ENCODE measurements at places on chromosomes 1 and 21.

DNA sequence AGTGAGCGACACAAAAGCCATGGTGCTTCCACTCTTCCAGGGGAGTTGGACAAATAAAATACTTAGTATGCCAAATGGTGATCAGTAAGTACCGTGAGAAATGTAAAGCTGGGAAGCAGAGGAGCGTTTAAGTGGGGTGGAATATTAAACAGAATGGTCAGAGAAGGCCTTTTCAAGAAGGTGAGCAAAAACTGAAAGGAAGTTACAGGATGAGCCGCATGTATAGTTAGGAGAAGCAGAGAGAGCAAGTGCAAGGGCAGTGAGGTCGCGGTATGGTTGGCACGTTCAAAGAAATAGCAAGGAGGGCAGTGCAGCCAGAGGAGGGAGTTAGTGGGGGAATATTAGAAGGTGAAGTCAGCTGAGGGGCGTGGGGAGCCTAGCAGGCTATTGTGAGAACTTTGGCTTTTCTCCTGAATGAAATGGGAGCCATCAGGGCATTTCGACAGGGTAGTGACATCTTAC is 748 bp upstream of the ATP6V0B start:
- no peak for DNase-seq

DNA sequence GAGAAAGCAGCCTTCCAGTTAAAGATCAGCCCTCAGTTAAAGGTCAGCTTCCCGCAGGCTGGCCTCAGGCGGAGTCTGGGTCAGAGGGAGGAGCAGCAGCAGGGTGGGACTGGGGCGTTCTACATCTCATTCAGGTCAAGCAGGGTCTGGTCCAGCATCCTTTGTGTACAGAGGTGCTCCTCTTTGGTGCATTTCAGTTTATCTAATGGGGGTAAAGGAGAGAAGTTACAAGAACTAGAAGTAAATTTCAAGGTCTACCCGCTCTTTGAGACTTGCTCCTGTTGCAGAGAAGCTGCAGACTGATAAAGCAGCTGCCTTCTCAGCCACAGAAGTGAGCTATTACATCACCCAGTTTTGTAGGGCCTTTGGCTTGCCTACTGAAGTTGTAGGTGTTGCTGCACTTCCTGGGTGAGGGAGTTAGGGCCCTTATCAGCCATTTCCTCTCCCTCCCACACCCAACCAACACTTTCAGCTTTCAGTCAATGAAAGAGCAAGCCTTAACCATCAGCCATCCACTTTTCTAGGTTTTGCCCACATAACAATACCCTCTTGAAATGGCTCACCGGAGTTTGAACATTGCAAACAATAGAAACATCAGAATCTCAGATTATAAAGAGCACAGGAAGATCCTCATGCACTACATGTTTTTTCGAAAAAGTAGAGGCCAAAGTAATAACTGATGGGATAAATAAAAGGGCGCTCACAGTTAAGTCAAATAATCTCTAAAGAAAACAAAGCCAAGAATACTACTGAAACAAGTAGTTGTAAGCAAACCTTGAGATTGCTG is 2.8 kb upstream of the NUP210L start:
- no peak for DNase-seq

DNA sequence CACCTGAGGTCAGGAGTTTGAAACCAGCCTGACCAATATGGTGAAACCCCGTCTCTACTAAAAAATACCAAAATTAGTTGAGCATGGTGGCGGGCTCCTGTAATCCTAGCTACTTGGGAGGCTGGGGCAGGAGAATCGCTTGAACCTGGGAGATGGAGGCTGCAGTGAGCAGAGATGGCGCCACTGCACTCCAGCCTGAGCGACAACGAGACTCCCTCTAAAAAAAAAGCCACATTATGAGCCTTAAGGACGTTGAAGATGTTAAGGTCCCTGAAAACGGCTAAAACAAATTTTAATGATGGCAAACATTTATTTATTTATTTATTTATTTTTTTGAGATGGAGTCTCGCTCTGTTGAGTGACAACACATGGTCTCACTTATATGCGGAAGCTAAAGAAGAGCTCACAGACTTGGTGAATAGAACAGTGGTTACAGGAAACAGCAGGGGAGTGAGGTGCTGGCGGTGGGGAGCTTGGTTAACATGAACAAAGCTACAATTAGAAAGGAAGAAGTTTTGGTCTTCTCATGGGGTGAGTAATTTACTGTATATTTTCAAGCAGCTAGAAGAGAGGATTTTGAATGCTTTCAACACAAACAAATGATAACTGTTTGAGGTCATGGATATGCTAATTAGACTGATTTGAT is 47.1 kb downstream of the TCP10L start:
- DNase-seq: no peak

GRCh38 chr1:43659212-43660166 is 9.5 kb downstream of the KDM4A start:
- no peak for DNase-seq

- no peak for DNase-seq
These were observed 23.1 kb downstream of the RHBDL2 start for GRCh38 chr1:38918568-38918967.

DNA sequence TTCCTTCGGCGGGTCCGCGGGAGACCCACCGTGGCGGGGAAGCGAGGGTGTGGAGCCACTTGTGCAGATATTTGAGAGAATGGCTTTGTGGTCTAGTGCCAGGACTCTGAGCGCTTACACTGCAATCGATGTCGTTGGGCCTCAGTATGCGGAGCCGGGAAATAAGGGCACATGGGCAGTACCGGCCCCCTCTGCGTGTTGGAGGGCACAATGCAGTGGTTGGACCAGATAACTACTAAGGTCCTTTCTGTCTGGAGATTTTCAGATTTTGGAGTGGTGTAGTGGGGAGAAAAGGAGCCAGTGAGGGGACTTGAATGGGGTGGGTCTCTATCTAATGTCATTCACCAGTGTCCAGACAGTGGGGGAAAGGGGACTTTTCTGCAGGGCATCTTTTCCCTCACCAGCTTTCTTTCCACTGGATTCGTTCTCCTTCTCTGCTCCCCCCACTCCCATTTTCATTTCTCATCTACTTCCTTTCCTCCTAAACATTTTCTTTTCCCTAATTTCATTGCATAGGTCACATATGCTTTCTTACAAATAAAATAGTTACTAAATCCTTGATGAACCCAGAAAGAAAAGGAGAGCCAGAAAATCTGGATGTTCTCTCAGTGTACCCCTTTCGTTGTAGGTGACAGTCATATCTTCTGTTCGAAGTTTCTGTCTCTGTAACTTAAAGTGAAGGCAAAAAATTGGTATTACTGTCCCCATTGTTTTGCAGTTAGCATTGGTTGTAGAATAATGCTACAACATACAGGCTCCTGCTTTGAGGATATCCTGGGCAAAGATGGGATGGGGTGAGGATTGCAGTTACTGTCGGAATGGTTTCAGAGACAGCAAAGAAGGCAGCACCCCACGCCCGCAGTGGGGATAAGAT is 1.4 kb downstream of the ATF3 start:
- no peak for DNase-seq

GRCh38 chr1:155128755-155129473 is 1.2 kb downstream of the EFNA1 start:
- no peak for DNase-seq

- DNase-seq: peak; percentile 14
These were observed 993 bp downstream of the SYPL2 start for GRCh38 chr1:109467301-109467777.

DNA sequence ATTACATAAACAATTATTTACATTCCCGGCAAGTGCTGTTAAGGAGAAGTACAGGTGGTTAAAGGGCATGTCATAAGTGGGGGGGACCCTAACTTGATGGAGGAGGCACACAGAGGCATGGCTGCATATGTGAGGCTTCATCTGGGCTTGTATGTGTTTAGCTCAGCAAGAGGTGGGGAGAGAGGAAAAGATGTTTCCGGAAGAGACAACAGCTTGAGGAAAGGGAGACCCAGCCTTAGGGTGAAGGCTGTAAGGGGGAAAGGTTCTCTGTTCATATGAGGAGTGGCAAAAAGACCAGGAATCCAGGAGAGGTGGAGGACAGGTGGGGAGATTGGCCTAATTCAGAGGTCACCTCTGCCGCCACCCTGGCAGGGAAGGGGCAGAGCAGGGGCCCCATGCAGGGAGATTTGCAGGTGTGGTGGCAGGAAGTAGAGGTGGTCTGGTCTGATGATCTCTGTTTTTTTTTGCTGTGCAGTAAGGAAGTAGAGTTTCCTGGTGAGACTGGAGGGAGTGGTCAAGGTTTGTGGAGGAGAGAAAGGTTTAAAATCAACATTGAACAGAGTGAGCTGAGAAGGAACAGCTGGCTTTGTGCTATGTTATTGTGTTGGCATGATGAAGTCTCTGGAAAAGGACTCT is 9.0 kb downstream of the TRAF5 start:
- no peak for DNase-seq

DNA sequence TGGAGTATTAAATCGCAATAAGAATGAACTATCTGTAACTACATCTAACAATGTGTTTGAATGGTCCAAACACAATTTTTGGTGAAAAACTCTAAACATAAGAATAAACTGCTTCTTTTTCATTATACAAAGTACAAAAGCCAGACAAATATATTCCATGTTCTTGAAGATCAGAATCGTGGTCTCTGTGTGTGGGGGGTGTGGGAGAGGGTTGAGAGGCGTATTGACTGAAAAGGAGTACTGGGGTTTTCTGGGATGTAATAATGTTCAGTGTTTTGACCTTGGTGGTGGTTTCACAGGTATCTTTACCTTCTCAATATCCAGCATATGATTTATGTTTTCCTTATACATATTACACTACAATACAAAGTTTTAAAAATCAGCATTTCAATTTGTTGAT is 764 bp upstream of the CFH start:
- no peak for DNase-seq

DNA sequence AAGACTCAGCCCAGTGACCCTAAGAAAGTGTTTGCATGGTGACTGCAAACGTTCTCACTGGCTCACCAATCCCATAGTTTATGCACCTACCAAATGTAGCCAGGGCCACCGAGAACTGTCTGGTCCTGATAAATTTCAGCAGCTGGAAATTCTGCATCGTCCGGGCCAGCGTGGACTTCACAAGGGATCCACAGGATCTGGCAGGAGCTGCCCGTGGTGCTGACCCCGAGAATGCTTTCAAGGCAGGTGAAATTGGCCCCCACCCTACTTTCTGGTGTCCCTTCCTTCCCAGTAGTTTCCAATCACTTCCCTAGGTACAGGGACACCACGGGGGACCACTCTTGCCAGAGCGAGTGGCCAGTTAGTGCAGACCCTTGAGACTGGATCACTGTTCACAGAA is 26.2 kb downstream of the UBASH3A start:
- no peak for DNase-seq

GRCh38 chr1:104387716-104388508 is 638.2 kb downstream of the AMY1C start:
- DNase-seq: no peak

- no peak for DNase-seq
These were observed 39.5 kb upstream of the NEK7 start for GRCh38 chr1:198117267-198117666.

DNA sequence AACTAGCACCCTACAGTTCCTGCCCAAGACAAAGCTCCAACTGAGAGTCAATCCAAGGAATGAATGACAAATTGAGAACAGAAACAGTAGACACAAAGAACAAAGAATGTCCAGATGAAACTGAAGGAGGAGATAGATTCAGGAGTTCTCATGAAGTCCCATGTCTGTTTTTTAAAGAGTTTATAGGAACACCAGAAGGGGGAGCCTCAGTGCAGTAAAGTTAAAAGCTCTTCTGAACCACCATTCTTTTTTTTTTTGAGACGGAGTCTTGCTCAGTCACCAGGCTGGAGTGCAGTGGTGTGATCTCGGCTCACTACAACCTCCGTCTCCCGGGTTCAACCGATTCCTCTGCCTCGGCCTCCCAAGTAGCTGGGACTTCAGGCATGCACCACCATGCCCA is 323.6 kb downstream of the MRPL39 start:
- peak; percentile 20 for DNase-seq

DNA sequence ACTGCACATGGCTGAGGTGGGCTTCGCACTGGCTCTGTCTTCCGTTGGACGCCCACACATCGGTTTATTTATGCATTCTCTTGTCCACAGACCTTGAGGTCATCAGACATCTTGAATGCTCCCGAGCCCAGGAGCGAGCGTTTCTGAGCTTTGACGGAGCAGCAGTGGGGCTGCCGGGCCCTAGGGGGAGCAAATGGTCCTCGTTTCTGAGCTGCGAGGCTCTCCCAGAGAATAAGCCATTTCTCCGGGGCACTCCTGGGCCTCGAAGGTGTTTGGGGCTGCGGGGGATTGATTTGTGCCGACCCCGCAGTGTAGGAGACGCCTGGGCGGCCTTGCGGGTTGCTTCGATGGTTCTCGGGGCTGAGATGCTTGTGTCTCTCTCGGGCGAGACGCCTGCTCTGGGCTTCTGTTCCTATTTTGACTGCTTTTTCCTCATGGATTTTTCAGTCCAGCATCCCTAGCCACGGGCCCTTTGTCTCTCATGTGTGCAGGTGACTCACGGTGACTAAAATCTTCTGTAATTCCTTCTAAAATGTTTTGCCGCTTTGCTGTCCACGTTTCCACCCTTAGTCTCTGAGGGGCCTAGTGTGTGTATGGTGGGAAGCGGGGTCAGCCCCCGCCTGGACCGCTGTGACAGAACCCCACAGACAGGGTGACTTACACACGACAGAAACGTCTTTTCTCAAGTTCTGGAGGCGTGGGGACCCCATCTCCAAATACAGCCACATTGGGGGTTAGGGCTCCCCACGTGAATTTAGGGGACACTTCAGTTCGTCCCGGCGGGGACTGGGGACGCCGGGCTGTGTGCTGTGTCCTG is 62.1 kb downstream of the FAAP20 start:
- DNase-seq: peak; percentile 47

DNA sequence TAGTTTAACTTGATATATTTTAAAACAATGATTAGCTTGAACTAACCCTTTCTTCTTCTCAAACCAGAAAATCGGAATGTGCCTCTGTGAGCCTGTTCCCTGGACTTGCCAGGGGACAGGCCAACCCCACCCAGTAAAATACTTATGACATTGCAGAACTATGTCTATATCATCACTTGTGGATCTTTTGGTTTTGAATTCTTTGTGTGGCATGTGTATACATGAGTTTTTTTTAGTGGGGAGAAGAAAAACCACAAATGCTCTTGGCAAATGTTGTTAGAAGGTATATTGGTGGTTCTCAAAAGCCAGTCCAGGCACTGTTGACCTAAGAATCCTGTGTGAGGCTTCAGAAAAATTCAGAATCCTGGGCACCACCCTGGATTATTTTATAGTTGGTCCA is 347.4 kb downstream of the SIPA1L2 start:
- DNase-seq: no peak

DNA sequence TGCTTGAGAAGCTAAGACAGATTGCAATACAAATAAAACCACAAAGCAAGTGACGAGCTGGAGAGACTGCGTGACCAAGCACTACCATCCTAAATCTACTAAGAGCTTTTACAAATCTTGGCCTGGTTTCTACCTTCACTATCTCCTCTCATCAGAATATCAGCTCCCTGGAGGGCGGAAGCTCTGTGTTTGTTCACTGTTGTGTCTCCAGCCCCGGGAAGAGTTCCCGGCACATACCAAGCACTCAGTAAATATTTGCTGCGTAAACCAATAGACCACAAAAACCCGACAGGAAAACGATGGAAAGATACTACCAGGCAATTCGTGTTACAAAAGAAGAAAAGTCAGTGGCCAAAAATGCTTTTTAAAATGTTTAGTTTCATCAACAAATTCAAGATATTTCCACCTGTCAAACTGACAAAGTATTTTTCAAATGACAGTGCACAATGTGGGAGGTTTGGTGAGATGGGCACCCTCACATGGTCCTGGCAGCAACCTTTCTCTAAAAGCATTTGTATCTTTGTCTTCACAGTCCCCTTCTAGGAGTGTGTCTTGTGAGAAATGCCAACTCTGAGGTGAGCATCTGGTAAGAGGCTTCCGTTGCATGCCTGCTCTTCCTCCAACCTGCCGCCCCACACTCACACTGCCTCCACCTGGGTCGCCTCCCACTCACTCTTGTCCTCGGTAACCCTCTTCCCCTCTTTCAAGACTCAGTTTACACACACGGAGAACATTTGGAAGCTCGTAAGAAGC is 34.7 kb downstream of the SLC1A7 start:
- DNase-seq: no peak
